ENCODE measurements at places on chromosomes 1 and 21.
A peak's percentile ranks its signal among the peaks of the same experiment; 100 is the strongest.

DNA sequence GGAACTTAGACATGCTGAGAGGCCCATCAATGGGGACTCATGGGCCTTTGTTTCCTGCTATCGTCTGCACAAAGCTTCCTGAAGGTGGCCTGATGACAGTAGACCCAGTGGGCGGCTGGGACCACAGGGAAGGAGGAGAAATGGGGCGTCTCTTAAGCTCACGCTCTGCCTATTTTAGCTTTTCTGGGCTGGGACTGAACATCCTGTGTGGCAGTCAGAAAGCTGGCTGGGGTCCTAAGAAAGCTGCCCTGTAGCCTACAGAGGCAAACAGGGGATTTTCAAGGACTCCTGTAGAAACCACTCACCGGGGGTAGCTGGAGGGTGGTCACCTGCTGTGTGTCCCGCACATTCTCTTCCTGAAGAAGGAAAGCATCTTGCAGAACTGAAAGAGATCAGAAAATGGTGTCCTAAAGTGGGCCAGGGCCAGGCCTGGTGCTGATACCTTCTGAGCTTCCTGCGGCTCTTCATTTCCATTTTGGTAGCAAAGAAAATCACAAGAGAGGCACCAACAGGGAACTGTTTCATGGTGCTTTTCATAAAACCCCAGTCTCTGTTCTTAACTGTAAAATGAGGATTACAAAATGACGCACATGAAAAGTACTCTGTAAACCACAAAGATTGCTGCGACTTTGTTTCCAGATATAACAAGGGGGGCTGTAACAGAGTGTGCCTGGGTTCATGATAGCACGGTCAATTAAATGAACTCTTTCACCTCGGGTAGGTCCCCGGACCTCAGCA lies 8.6 kb downstream of the ZNF496 start:
- no peak for DNase-seq

GRCh38 chr1:17258116-17258757 lies 9.3 kb downstream of the PADI3 start:
- DNase-seq, result no peak

DNA sequence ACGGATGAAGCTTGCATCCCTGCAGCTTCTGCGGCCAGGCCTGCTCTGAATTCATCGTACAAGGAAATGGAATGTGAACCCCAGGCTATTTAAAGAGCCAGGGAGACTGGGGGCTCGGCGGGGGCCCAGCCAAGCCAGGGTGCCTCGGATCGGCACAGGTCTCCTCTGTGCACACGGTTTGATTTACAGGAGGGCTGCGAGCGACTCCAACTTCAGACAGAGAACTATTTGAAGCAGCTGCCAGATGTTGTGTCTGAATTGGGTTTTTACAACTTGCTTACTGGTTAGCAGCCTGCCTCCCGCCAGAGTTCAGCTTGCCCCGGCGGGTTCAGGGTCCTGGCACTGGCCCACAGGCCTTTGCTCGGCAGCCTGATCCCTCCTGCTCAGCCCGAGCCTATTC lies 83.2 kb downstream of the SPSB1 start:
- DNase-seq, result no peak

DNA sequence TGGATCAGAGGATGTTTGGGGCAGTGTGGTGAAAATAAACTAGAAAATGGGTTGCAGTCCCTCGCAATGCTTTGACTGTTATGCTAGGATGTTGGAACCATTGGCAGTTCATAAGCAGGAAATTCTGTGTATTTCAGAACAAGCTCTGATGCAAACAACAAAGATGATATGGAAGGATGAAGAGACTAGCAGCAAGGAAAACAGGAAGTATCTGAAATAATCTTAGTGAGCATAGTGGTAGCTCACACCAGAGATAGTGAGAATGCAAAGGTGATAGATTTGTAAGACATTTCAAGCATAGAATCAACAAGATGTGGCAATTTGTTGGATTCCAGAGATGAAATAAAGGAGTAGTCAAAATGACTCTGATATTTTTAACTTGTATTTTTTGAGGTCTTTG lies 11.1 kb upstream of the RCC1 start:
- no peak for DNase-seq

GRCh38 chr1:54542120-54542961 lies 5.7 kb upstream of the ACOT11 start:
- DNase-seq, result peak; percentile 4

DNA sequence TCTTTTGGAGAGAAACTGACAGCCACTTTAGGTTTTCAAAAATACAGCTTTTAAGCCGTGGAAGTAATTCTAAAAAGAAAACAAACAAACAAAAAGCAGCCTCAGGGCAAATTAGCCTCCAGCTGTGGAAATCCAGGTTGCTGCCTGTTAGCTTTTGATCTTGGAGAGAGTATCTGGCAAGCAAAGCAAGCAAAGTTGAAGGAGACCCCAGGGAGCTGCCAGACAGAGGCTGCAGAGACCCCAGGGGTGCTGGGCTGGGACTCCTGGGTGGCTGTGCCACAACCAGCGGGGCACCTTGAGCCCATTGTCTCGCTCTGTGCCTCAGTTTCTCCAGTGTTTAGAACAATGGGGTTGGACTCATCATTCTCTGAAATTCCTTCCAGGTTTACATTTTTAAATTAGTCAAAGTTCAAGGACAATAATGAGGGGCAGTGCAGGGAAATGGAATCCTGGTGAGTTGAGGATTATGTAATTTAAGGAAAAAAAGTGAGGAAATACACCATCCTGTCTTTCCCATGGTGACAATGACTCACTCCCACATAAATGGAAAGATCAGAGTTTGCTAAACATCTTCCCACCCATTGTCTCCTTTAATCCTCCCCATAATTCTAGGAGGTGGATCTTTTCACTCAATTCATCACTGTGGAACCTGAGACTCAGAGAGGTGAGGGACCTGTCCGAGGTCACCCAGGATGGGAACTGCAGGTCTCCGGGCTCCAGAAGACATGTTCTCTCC lies 480.5 kb downstream of the MATN1 start:
- no peak for DNase-seq

- DNase-seq, result no peak
These were observed 22.5 kb upstream of the NPL start for GRCh38 chr1:182766881-182767645.

GRCh38 chr1:104629589-104629988 lies 879.9 kb downstream of the AMY1C start:
- no peak for DNase-seq

DNA sequence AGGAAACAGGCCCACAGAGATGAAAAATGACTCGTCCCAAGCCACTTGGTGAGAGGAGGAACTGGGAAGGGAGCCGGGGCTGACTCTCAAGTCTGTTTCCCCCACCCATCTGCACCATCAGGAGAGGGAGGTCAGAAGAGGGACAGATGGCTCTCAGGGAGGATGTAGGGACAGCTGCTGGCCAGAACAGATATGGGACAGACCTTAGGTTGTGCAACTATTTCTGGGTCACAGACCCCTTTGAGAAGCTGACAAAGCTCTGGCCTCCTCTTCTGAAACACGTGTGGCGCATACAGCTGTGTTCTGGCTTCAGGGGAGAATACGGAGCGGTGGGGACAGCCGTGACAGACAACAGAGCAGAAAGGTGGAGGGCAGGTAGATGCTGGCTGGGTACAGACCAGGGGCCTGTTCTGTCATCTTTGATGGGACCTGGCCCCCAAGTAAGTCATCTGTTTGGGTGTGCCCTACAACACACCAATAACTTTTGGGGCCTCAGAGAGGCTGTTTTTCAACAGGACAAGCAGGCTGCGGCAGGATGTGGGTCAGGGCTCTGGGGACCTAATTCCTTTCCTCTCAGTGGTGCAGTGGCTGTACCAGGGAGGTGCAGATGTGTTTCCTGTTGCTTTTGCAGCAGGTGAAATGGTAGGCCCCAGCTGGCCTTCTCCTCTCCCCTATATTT lies 7.3 kb downstream of the SH3BGRL3 start:
- no peak for DNase-seq

DNA sequence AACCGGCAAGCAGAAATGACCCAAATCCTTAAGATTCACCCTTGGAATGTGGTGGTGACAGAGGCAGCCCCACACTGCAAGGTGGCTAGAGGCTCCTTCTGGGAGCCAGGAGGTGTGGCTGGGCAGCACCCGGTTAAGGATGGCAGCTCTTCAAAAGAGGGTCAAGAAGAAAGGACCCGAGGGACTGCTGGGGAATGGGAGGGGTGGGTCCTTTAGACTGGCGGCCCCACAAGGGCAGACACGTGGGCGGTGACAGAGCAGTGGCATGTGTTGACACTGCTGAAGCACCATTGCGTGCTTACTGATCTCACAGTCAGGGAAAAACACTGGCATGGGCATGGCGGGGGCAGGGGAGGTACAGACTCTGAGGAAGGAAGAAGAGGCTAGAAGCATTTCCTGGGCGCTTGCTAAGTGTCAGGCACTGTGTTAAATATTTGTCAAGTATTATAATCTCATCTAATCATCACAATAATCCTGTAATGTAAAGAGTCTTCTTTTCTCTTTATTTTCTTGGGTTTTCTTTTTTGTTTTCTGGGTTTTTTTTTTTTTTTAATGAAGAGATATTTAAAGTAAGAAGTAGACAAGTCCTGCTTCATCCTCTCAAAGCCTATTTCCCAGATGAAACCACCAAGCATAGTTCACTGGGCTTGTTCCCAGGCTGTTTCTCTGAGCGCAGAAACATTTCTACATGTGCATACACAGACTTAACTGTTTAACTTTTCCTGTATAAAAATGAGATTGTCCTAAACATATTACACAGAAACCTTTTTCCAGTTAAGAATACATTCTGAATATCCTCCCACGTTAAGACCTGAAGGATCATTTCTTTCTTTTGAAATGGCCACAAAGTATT lies 165.8 kb upstream of the EDN2 start:
- no peak for DNase-seq

DNA sequence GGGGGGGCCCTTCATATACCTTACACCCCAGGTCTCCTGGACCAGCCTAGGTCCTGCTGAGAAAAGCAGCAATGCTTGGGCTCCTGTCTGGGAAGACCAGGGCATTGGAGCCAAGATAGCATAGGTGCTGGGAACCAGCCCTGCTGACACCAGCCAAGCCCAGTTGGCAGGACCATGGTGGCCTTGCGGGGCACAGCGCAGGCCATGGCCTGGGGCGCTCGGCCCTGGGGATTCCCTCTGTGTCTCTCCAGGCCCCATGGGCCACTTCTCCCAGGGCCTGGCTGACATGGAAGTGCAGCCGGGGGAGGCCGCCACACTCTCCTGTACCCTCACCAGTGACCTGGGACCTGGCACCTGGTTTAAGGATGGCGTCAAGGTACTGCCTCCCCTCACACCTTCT lies 23.3 kb downstream of the IGFN1 start:
- no peak for DNase-seq

GRCh38 chr1:200153277-200154055 lies 126.0 kb downstream of the NR5A2 start:
- peak; percentile 8 for DNase-seq

DNA sequence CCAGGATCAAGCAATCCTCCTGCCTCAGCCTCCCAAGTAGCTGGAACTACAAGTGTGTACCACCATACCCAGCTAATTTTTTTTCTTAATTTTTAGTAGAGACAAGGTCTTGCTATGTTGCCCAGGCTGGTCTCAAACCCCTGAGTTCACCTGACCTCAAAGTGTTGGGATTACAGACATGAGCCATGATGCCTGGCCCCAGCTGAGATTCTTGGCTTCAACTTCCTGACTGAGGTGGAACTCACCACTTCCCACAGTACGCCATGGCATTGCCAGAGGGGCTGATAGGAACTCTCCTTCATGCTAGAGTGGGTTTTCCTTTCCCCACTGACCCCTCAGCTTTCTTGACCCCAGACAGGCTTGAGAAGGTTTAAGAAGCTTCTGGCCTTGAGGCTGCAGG lies 251.0 kb upstream of the CSF3R start:
- DNase-seq, result no peak

- DNase-seq, result no peak
These were observed 5.4 kb upstream of the SLC45A1 start for GRCh38 chr1:8312235-8313218.

- no peak for DNase-seq
These were observed 36.2 kb downstream of the CASQ2 start for GRCh38 chr1:115732316-115732715.

GRCh38 chr21:42332557-42333317 lies 17.5 kb upstream of the TFF3 start:
- no peak for DNase-seq

GRCh38 chr1:68511254-68511653 lies 14.4 kb upstream of the DEPDC1 start:
- DNase-seq, result no peak

DNA sequence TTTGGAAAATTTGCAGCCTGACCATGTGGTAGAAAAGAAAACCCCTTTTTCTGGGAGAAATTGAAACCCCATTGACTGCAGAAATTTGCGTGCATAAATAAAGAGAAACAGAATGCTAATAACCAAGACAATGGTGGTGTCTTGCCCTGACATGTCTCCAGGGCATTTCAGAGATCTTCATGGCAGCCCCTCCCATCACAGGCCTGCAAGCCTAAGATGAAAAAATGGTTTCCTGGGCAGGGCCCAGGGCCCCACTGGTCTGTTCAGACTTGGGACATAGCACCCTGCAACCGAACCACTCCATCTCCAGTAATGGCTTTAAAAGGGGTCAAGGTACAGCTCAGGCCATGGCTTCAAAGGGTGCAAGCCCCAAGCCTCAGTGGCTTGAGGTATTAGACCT lies 71.6 kb upstream of the SGIP1 start:
- no peak for DNase-seq

GRCh38 chr1:151988405-151988923 lies 5.2 kb downstream of the S100A10 start:
- no peak for DNase-seq

- DNase-seq, result no peak
These were observed 255.5 kb upstream of the LRRC7 start for GRCh38 chr1:69312055-69312732.

DNA sequence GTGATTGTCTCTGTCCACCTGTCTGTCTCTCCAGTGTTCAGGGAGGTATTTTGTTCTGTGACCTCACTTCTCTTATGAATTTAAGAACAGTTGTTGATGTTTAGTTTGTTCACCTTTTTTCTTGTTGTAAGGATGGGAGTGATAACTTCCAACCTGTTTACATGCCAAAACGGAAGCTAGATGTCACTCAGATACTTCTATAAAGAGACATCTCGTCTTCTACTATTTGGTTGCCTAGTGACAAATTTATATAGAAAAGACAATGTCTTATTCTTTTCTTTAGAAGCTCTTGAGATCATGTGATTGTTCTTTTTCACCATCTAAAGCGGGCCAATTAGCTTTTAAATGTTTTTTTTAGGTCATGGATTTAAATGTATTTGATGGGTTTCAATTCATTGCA lies 33.8 kb downstream of the PRSS38 start:
- no peak for DNase-seq

GRCh38 chr1:59057796-59058195 lies 239.1 kb upstream of the FGGY start:
- no peak for DNase-seq

DNA sequence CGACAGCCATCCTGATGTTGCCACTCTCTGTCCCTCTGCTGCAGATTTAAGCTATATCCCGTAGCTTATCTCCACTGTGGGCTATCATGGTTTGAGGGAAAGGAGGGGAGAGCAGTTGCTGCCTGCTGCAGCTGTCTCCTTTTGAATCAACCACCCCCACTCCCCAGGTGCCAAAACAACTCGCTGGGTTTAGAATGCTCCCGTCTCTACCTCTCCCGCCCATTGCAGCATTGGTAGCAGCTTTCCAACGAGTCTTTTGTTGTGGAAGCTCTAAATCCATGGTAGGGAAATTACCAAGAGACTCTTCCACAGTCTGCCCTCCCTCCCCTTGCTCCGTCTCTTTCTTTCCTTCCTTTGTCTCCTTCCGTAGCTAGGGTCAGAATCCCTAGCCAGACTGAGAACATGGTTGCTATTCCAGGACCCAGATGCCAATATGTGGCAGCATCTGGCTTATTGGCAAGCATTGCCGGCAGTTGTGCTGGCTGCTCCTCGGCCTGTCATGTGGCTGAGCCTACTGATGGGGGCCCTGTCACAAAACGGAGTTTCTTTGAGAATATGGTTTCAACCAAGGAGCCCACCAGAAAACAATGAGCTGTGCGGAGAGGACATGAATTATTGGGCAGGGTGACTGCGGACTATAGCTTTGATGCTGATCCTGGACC lies 230.7 kb downstream of the RPS6KC1 start:
- DNase-seq, result no peak

All from stimulated activated CD4-positive, alpha-beta T cell treated with anti-CD3 and anti-CD28 coated beads, TNF-alpha, amount 100 ng/mL, for 1 hour (primary cell).